H4 (cell line): ENCODE measurements at places on chromosomes 6 and 20. TPM values are rescaled to one million over a fixed set of nuclear protein-coding genes. Genes with fewer than 3 reads are reported as not detected.

SLC17A5 gene
- total RNA-seq: 6.5 and 11.9 TPM in 2 replicates

ADGRF5 gene
- not detected in 2 replicates for total RNA-seq

FERMT1 gene
- 0.56 and 1.6 TPM in 2 replicates for total RNA-seq

PREX1 gene
- total RNA-seq: 2.8 and 3.1 TPM in 2 replicates

HLA-DOA gene
- 0.14 TPM in 1 of 2 replicates, not detected in the other for total RNA-seq

PTK6 gene
- total RNA-seq: not detected in 2 replicates

PPIL4 gene
- 19.2 and 19.7 TPM in 2 replicates for total RNA-seq

CST4 gene
- total RNA-seq: not detected in 2 replicates

TAAR1 gene
- total RNA-seq: not detected in 2 replicates

CAP2 gene
- total RNA-seq: 8.9 and 10.9 TPM in 2 replicates

MEP1A gene
- total RNA-seq: 0.08 TPM in 1 of 2 replicates, not detected in the other

TSBP1 gene
- not detected in 2 replicates for total RNA-seq

PERP gene
- 40.0 and 47.8 TPM in 2 replicates for total RNA-seq

RAET1L gene
- 0.14 TPM in 1 of 2 replicates, not detected in the other for total RNA-seq

DNA sequence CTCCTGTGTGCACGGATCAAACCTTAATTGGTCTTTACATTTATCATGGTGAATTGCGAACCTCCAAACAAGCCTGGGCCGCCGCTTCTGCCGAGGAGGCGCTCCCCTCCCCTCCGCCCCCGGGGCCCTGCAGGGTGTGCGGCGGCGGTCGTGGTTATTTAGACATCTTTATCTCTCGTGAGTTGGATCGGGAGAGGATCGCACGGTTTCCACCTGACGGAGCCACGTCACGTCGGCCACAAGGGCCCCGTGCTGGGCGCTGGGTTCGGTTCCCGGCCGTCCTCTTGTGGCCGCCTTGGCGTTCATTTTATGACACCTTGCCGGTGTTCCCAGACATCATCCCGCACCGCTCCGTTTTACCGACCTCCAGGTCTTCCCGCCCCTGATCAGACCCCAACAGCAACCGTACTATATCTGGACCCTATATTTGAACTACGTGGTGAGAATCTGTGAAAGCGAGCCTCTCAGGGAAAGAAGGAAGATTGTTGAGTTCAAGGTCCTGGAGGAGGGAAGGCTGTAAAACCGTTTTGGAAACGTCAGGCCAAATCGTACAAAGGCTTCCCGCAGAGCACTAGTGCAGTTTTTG is 1.3 kb upstream of the CNR1 start:
- DNase-seq: no peak

GRCh38 chr20:25061103-25061799 is 3.3 kb upstream of the ACSS1 start:
- DNase-seq: no peak

DNA sequence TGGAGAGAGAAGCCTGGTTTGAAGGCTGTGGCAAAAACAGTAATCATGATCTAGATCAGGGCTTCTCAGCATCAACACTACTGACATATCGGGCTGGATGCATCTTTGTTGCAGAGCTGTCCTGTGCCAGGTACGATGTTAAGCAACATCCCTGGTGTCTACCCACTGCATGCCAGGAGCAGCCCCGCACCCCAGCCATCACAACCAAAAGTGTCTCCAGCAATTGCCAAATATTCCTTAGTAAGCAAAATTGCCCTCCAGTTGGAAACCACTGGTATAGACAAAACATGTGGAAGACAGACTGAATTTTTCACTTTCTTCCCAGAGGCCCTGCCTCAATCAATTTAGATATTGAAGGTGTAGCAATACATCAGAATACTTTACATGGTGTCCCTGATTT is 147.6 kb upstream of the NRN1 start:
- no peak for DNase-seq

GRCh38 chr6:37221585-37222124 is 35.9 kb upstream of the TBC1D22B start:
- DNase-seq: no peak

- DNase-seq: no peak
Observed at GRCh38 chr6:155158030-155158843, 105.6 kb upstream of the CLDN20 start.

- DNase-seq: no peak
Observed at GRCh38 chr6:169213814-169214520, 39.7 kb downstream of the THBS2 start.

DNA sequence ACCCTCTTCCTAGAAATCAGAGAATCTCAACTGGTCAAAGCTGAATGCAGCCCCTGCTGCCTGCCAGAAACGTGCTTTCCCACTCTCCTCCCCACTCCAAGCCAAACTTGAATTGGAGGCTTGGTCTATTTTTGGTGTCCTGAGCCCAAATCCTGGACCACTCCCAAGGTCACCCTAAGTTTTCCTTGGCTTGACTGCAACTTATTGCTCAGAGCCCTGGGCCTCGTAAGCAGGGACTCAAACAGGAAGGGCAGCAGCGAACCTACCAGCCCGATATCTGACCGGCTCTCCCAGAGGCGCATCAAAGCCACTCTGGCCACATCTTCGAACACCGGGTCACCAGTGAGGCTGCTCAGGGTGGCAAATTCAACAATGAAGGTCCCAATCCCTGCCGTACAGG is 12.7 kb downstream of the EDEM2 start:
- no peak for DNase-seq

GRCh38 chr20:36421641-36422040 is 115.5 kb downstream of the DLGAP4 start:
- DNase-seq: no peak

- no peak for DNase-seq
Observed at GRCh38 chr6:73506246-73506645, 14.6 kb downstream of the EEF1A1 start.

GRCh38 chr6:30862156-30862875 is 22.0 kb upstream of the DDR1 start:
- no peak for DNase-seq

DNA sequence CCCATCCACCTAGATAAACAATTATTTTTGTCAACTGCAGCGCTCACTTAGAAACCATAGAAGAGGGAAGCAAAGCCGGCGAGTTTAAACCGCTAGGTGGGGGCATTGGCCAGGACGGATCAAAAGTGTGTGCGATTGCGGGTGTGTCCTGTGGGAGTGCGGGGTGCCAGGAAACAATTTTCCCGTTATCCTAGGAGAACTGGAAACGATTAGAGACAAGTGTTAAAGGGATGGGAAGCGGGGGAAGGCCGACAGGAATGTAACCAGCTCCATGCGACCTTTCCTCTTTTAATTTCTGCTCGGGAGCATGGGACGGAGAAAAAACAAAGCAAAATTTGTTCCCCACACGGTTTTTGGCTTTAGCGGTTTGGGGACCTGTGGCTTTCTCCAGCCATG is 2.8 kb upstream of the HTR1B start:
- peak; percentile 17 for DNase-seq

GRCh38 chr20:16486532-16486931 is 86.7 kb downstream of the KIF16B start:
- no peak for DNase-seq

DNA sequence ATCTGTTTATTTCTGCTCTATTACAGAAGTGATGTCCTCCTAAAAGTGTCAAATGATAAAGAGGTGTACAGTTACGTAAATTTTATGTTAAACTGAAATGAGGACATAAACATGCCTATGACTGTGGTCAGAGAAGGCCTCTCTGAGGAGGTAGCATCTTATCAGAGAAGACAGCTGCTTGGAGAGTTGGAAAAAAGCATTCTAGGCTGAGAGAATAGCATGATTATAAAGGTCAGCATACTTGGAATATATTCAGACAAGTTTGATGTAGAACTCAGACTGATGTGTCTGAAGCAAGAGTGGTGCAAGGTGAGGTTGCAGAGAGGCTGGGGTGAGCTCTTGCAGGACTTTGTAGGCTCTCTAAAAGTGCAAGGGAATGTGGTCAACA is 3.1 kb upstream of the PCNA start:
- DNase-seq: no peak

DNA sequence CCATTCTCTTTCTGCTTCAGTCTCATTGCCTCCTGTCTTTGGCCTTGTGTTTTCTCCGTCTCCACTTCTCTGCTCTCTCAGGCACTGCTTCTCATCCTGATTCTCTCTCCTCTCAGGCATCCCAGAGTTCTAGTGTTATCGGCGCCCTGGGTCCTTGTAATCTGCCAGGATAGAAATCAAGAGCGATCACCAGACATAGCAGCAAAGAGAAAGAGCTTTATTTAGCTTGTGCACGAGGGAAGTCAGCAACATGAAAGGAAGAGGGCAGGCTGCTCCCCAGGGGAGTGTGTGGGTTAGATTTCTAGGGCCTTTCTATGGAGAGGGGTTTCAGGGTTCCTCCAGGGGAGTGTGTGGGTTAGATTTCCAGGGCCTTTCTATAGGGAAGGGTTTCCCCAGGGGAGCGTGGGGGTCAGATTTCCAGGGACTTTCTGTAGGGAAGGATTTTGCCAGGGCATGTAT is 32.5 kb downstream of the SUN5 start:
- DNase-seq: no peak

GRCh38 chr6:149586149-149586548 is 20.0 kb downstream of the GINM1 start:
- no peak for DNase-seq

DNA sequence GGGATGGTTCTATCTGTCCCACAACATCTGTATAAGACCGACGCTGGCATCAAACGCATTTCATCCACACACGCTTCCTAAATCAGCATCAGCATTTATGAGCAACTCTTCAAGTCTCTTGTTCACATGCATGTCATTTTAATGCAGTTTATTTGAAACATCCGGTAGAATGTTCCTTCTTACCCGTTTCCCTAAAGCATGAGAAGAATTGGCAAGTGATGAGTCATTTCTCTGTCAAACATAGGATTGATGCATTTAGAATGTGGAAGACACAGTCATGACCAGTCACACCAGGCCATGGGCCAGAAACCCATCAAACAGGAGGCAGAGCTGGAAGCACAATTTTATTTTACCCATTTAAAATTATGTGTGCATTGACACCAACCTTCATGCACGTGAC is 122.8 kb downstream of the UST start:
- peak; percentile 35 for DNase-seq

DNA sequence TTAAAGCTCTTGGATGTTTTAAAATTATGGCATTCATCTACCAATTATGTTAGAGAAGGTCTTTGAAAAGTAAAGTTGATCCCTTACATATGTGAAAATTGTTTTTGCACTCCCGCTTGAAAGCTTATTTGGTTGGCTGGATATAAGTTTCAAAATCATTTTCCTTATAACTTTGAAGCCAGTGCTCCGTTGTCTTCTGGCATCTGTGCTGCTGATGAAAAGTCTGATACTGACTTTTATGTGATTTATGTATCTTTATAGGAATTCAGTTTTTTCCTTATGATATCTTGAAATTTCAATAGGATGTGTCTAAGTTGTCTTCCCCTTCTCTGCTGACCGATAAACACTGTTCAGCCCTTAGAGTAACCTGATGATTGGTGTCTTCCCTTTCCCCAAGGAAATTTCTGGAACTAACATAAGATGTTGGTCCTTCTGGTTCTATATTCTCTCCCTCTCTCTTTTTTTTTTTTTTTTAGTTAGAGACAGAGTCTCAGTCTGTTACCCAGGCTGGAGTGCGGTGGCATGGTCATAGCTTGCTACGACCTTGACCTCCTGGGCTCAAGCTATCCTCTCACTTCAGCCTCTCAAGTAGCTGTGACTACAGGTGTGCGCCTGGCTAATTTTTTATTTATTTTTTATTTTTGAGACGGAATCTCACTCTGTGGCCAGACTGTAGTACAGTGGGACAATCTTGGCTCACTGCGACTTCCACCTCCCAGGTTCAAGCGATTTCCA is 12.7 kb downstream of the PANK2 start:
- no peak for DNase-seq

DNA sequence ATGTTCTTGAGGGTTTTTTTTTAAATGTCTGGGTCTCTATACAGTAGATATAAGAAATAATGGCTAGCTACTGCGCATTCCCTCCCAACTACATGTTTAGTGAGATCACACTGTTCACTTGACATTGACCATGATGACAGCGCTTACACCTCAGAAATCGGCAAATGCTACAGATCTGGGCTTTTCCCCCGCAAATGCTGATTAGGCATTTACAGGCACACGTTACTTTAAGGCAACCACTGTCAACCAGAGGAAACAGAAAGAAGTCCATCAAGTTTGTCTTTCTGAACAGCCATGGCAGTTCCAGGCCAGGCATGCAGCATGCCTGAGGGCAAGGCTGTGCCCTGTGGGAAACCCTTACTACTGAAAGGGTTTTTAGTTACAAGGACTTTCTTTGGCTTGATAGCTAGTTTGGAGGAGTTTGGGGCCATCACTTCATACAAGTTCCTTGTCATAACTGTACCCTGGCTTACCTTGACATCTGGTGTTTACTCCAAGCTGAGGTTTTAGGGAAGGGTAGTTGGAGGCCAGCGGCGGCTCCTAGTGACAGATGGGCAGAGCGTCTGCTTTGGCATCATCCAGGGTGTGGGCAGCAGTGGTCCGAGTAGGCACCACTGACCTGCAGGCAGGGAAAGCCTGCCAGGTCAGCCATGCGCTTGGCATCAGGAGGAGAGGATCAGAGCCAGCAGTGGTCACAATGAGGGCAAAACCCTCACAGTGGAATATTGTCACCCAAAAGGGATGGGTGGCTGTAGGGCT is 43.0 kb downstream of the CFAP61 start:
- no peak for DNase-seq

DNA sequence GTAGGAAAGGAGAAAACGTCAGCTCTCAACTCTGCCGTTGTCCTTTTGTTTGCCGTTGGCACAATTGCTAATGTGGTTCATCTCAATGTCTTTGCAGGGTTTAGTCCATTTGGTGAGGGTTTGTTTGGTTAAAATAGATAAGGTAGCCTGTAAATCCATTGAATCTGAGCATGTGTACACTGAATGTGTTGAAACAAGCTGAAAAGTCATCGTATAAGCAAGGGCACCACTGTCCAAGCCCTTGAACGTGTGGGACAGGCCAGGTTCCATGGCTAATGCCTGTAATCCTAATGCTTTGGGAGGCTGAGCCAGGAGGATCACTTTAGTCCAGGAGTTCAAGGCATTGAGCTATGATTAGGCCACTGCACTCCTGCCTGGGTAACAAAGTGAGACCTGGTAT is 224.7 kb upstream of the PLCB4 start:
- DNase-seq: no peak

DNA sequence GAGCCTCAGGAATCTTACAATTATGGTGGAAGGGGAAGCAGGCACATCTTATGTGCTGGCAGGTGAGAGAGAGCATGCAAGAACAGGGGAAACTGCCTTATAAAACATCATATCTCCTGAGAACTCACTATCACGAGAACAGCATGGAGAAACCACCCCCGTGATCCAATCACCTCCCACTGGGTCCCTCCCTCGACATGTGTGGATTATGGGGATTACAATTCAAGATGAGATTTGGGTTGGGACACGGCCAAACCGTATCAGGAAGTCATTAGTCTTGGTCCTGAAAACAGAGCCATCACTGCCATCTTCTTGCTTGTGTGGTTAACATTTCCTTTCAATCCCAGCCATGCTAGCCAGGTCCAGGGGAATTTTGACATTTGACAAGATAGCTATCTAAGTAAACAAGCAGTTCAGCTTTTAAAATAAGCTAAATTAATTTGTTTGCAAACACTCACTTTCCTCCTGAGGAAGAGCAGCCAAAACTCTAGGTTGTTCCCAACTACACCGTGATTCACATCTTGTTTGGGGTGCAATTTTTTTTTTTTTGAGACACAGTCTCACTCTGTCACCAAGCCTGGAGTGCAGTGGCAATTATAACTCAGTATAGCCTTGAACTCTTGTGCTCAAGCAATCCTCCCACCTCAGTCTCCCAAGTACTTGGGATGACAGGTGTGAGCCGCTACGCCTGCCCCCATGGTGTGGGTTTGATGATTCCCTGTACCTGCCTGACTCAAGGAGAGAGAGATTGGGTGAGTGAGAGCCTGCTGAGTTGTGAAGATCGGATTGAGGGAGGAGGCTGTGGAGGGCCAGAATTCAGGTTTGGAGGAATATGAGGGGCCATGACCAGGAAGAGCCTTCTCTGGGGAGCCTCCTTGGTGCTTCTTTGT is 13.0 kb upstream of the PPP1R14C start:
- DNase-seq: no peak
